ENCODE measurements at places on chromosomes 3 and 15.
A peak's percentile ranks its signal among the peaks of the same experiment; 100 is the strongest.

- no peak for DNase-seq
Measured at GRCh38 chr3:36992806-36993325, at the start of gene EPM2AIP1. Gene EPM2AIP1, minus strand, starts transcription at chr3:36993131. Its CDS starts 54 bp downstream, at chr3:36993077.

DNA sequence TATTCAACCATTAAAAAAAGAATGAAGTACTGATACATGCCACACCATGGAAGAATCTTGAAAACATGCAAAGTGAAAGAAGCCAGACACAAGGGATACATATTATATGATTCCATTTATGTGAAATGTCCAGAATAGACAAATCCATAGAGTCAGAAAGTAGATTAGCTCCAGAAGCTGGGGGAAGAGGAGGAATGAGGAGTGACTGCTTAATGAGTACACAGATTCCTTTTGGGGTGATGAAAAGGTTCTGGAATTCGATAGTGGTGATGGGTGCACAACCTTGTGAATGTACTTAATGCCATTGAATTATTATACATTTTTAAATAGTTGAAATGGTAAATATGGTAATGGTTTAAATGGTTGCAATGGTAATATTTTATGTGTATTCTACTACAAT is 90.6 kb upstream of the SPATA12 start:
- no peak for DNase-seq

- DNase-seq, result no peak
Measured at GRCh38 chr3:109188741-109189140, 52.2 kb downstream of the C3orf85 start.

DNA sequence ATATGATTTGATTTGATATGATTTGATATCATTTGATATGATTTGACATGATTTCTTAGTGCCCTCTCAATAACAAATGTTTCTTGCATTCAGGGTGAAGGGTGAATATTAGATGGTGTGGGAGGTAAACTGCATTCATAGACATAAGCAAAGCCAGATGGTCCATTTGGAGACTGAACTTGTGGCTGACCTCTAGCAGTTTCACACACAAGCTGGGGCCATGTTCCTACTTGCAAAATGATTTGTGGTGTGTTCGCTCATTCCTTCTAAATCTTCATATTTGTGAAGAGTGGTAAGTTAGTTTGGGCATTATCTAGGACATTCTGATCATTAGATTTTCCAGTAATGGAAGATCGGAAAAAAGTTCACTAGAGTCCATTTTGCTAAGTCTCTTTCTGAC is 40.5 kb upstream of the CCR4 start:
- DNase-seq, result no peak

- DNase-seq, result no peak
Measured at GRCh38 chr15:85597155-85597815, 197.4 kb downstream of the KLHL25 start.

GRCh38 chr3:125416235-125416634 is 41.1 kb upstream of the ZNF148 start:
- DNase-seq, result no peak

- DNase-seq, result no peak
Measured at GRCh38 chr15:62128916-62129315, 36.2 kb downstream of the C2CD4B start.

DNA sequence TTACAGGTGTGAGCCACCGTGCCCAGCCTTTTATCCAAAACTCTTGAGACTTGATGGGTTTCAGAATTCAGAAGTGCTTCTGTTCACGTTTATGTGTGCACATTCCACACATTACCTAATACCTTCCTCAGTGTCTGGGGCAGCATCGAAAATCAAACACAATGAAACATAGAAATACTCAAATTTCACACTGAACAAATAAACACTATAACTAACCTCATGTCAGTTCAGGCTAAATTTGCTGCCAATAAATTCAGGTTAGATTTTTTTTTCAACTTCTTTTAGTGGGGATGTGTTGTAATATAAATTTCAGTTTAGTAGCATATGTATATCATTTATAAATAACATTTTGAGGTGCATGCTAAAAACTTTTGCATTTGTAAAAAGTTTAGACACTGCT is 2.8 kb downstream of the EIF2AK4 start:
- DNase-seq, result no peak

DNA sequence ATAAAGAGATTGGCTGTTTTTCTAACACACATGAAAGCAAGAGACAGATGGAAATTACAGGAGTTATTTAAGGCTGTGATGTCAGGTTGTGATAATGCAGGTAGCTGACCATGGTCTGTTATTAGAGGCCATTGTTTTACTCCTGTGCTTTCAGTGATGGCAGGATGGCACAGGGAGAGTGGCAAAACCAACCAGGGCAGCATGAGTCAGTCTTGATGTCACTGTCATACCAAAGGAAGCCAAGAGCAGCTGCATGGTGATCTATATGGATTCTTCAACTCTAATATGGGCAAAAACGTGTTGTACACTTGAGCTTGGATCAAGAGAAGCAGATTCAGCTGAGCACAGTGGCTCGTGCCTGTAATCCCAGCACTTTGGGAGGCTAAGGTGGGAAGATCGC is 91.8 kb upstream of the LMOD3 start:
- DNase-seq, result no peak

GRCh38 chr3:53137835-53138446 is 7.7 kb upstream of the RFT1 start:
- DNase-seq, result no peak

- no peak for DNase-seq
Measured at GRCh38 chr15:92109191-92109873, 255.8 kb downstream of the SLCO3A1 start.

DNA sequence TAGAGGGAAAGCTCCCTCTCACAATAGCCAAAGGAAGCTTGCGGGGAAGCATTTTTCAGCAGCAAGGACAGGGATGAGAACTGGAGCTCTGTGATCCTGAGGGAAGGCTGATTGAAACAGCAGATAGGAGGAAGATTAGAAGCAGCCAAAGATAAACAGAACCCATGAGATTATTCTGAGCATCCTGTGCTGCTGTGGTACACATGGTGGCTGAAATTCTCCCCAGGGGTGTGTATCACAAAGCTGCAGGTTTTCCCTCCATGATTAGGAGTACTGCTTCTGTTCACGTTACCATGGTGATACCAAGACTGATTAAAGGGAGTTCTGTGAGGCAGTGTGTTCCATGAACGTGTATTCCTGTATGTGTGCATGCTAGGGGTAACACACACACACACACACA is 30.3 kb upstream of the PSMD6 start:
- DNase-seq, result no peak

DNA sequence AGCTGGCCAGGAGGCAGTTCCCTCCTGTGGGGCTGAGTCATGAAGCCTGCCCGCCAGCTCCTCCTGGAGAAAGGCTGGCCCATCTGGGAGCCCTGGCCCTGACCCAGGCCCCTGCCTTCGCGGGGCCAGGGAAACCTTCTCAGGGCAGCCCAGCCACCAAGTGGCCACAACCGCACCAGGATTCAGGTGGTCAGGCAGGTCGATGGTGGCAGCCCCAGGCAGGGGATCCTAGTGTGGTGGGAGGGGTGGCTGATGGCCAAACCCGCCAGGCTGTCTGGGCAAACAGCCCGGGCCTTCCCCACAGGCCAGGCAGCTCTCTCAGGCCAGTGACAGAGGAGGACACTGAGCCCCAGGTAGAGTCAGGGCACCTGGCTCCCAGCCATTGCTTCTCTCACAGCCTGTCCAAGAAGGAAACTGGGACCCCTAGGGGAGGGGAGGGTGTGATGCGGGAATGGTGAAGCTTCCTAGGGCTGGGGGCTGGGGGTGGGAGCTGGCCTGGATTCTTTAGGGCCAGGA is 1.2 kb downstream of the TWF2 start:
- no peak for DNase-seq

DNA sequence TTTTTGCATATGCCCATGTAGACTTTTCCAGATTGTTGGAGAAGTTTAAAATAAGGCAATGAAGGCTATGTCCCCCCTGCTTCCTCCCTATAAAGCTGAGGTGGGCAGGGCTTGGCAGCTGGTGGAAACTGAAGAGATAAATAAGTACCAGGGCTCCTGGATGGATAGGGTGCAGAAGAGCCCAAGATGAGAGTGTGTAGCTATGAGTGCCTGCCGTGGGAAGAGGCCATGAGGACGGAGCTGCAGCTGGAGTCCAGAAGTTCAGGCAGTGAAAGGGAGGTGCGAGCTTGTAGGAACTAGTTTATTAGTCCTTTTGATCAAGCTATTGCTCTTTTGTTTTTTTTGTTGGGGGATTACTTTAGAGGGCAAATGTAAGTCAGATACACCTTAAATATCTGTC is 52.4 kb downstream of the PHLDB2 start:
- DNase-seq, result no peak

- peak; percentile 95 for DNase-seq
Measured at GRCh38 chr3:37907906-37908305, 46.2 kb downstream of the CTDSPL start.

GRCh38 chr3:142930463-142930862 is 33.0 kb downstream of the PAQR9 start:
- DNase-seq, result no peak

- DNase-seq, result no peak
Measured at GRCh38 chr15:77607894-77608261, 24.8 kb downstream of the LINGO1 start.

DNA sequence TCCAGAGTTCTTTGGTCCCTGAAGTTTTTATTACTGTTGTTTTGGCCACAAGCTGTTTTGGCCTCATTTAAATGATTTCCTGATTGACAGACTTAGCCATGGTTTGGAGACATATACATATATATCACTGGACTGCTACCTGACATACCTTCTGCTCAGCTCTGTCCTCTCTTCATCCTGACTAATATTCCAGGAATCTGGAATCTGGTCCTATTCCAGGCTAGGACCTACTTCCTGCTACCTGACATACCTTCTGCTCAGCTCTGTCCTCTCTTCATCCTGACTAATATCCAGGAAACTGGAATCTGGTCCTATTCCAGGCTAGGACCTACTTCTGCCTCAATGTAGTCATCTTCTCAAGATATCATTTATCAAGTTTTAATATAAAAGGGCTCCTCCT is 724.4 kb upstream of the ROBO1 start:
- no peak for DNase-seq

- no peak for DNase-seq
Measured at GRCh38 chr3:181691901-181692300, 19.8 kb upstream of the SOX2 start.

DNA sequence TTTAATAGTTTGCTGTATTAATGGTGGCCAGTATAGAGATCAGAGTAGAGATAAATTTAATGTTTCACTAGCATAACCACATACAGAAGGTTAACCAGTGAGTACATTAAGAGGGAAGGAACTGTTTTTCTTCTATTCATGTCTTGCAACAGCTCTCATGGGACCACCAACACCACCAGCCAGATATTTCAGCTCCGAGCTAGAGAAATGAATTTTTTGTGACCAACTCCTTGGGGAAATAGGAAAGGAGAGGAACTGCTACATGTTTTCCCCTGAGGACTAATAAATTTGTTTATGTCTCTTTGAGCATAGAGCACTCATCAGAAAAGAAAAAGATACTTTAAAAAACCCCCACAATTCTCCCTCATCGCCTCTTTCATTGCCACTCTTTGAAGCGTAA is 247.5 kb downstream of the MBNL1 start:
- DNase-seq, result no peak

GRCh38 chr15:58731756-58732535 is 17.6 kb downstream of the ADAM10 start:
- no peak for DNase-seq

DNA sequence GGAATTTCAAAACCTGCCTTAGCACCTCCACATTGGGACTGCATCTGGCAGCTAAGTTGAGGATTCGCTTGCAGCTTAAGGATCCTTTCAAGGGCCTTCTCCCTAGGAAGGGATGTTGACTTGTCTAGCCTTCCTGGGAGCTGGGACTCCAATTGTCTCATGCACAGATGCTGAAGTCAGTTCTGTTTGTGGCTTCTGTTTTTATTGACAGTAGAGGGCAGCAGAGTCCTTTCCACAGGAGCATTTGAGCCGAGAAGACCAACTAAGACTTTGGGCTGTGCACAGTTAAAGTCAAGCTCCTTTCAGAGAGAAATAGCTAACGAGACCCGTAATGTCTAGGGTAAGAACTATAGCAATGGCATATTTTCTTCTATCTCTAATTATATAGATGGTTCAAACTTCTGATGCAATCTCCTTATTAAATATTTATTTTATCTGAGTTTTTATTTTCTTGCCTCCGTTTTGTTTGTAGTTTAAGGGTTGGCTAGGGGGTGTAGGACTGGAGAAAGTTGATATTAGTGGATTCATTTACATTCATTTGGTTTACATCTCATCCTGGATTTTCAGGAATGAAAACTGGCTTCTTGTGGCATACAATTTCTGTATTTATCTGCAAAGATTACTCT is 59.7 kb upstream of the KBTBD8 start:
- peak; percentile 43 for DNase-seq

DNA sequence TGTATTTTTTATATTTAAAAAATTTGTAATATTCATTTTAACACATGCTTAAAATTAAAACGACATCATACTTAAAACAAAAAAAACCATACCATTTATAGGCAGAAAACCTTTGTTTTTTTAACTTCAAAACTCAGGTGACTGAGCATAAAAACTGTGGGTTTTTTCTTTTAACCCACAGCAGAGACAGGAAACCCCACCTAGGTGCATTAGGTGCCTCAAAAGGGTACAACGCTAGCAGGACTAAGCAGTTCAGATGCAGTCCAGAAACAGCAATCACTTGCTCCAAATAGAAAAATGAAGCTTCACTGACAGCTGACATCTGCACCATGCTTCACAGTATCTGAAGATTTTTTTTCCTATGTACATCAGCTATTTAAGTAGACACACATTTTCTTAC is 52.3 kb downstream of the GLB1 start:
- DNase-seq, result no peak

DNA sequence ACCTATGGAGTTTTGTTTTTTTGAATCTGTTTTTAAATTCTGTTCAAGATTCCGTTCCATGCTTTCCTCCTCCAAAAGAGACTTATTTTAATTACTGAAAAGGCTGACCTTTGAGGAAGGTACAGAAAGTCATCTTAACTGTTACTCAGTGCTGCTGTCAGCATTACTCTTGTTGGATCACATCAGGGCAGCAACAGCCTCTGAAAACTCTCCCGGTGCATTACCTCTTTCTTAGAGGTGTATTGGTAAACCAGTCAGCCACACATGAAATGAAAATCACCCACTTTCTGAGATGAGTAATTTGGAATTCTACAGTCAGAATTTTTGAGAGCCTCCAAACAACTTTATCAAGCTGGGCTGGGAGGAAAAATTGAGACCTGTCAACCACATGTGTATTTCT is 88.5 kb upstream of the LIMD1 start:
- no peak for DNase-seq

GRCh38 chr3:189394599-189395121 is 222.9 kb downstream of the TPRG1 start:
- DNase-seq, result no peak

DNA sequence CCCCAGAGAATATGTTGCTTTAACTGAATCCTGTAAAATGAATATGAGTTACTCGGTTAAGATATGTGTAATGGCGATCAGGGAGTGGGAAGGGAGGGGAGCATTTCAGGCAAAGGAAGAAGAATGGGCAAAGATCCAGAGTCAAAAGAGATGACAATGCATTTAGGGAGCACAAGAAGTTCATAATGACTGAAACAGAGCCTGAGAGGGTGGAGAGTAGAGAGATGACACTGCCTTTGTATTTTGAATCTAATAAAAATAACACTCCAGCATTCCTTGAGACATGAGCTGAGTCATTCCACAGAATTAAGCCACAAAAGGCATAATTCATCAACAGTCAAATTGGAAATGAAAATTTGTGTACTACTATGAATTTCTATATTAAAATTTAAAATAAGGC is 105.3 kb upstream of the PEX5L start:
- no peak for DNase-seq

Measured in HepG2 (cell line).